ENCODE measurements at places on chromosomes 5 and 9.

GRCh38 chr5:136073714-136074529 lies 45.1 kb downstream of the TGFBI start:
- no peak for DNase-seq

GRCh38 chr9:135805422-135806022 lies 101.8 kb downstream of the CAMSAP1 start:
- no peak for DNase-seq

- DNase-seq = no peak
These were observed 14.4 kb upstream of the TMOD1 start for GRCh38 chr9:97487107-97487506.

DNA sequence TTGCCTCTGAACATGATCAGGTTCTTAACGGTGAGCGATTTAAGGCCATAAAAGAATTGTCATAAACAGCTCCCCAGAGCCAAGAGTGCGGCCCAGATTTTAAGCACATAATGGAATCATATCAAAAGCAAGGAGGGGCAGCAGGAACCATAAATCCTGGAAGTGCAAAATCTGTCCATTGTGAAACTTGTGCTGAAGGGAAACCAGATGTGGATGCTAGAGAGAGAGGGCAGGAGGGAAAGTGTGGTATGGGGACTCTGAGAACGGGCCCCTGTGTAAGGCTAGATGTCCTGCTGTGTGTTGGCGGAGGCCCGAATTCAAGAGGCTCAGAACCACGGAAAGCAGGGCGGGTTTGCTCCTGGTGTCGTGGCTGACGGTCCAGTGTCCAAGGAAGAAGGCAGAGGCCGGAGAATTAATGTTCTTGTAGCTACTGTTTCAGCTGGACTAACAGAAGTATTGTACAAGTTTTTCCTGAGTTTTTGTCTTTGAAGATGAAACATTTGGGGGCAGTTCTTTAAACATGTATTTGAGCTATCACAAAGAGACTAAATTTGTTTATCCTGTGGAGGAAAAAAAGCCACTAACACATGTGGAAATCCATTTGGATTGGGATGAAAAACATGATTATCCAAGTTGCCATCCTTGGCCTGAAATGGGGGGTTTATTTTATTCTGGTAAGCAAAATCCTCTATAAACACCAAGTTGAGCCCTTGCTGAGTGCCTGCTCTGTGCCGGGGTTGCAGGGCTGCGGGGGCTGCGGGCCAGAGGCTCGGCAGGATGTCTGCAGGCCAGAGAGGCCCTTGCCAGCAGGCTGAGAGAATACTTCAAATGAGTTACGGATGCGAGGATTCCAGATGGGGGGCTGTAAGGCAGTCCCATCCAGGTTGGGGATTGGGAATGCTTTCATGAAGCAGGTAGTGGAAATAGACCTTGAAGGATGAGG lies 9.2 kb upstream of the CXCL14 start:
- DNase-seq = no peak

- no peak for DNase-seq
These were observed 6.1 kb upstream of the FAM120AOS start for GRCh38 chr9:93459432-93459847.

DNA sequence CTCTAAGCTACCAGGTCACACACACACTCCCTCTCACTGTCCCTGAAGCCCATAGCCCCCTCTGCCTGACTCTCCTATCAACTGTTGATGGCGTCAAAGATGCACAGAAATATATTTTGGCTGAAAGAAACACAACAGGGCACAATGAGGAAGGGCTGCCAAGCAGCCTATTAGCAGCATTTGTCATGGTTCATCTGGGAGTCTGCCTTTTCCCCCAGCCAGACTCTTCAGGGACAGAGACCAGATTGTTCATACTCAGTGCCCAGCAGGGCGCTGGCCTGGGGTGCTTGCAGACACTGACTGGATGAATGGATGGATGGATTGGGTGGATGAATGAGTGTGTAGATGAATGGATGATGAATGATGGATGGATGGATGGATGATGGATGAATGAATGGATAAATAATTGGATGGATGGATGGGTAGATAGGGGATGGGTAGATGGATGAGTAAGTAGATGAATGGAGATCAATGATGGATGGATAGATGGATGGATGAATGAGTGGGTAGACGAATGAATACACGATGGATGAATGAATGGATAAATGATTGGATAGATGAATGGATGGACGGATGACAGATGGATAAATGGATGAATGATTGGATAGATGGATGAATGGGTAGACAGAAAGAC lies 90.5 kb downstream of the ADAMTS2 start:
- DNase-seq = no peak

DNA sequence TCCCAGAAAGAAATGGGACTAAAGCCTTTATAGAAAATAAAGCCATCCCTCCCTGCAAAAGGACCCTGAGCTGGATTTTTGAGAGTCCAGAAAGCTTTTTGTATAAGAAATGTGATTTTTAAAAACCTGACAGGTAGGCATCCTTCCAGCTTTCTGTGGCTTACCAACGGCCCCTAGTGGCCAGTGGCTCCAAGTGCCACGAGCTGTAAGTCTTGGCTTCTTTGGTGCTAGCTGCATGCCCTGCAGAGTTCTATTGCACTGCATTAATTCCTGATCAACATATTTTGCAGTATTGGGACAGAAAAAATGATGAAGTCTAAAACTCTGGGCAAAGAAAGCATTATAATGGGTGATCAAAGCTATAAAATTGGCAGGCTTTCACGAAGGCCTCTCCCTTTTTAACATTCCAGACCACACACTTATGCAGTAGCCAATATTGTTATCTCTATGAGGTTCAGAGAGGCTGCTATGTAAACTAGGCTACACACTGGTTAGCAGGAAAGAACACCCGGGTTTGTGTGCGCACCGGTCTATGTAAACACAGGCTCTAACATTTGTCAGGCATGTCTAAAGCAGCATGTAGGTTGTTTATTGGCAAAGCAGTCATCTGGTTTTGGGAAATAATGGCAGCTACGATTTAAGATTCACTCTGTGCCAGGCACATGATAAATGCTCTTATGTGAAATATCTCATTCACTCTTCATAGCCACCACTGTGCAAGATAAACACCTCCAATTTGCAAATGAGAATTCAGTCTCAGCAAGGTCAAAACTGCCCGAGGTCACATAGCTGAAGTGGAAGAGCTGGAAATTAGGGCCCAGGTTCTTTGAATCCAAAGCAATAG lies 55.2 kb downstream of the NMUR2 start:
- DNase-seq = no peak

All from hematopoietic multipotent progenitor cell treated with erythropoietin and hydrocortisone succinate and interleukin-3 and kit ligand, for 17 days (in vitro differentiated cells).